ENCODE measurements at places on chromosomes 1 and 21. TPM values are rescaled to one million over a fixed set of nuclear protein-coding genes. Genes with fewer than 3 reads are reported as not detected.
A peak's percentile ranks its signal among the peaks of the same experiment; 100 is the strongest.

DNA sequence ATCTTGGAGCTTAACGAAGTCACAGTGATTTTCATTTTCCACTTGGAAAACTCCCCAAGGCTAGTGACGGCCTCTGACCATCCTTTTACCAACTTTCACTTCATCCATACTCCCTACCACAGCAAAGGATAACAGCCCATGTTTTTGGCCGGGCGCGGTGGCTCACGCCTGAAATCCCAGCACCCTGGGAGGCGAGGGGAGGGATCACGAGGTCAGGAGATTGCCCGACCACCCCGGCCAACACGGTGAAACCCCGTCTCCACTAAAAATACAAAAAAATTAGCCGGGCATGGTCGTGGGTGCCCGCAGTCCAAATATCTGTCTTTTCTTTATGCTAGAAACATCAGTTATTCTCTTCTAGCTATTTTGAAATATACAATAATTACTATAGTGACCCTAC, 7.3 kb downstream of the ASPM start:
- peaks cover 6% of the 10 kb centered on the region for H3K36me3 ChIP-seq
- H3K27ac ChIP-seq, result no peak overlapping the region
- no peaks in the 10 kb centered on the region for H3K27me3 ChIP-seq
- DNase-seq, result no peak
- no peak overlapping the region for H3K4me3 ChIP-seq

- H3K4me3 ChIP-seq, result no peak overlapping the region
- H3K4me1 ChIP-seq, result peaks cover 9% of the 10 kb centered on the region
- H3K27ac ChIP-seq, result no peak overlapping the region
These were observed 16.9 kb downstream of the SLC19A1 start for GRCh38 chr21:45525153-45525909.

GRCh38 chr21:41350436-41351155, 11.2 kb upstream of the MX2 start:
- DNase-seq, result no peak
- H3K4me3 ChIP-seq, result no peak overlapping the region
- H3K36me3 ChIP-seq, result no peaks in the 10 kb centered on the region
- no peak overlapping the region for H3K27ac ChIP-seq

- H3K36me3 ChIP-seq, result no peaks in the 10 kb centered on the region
- peak overlapping the region; percentile 50 for H3K4me3 ChIP-seq
- H3K27me3 ChIP-seq, result peaks cover 24% of the 10 kb centered on the region
- peak; percentile 78 for DNase-seq
- H3K4me1 ChIP-seq, result peaks cover 30% of the 10 kb centered on the region
- no peak overlapping the region for H3K27ac ChIP-seq
These were observed 749 bp downstream of the CITED4 start for GRCh38 chr1:40861224-40862003.

DNA sequence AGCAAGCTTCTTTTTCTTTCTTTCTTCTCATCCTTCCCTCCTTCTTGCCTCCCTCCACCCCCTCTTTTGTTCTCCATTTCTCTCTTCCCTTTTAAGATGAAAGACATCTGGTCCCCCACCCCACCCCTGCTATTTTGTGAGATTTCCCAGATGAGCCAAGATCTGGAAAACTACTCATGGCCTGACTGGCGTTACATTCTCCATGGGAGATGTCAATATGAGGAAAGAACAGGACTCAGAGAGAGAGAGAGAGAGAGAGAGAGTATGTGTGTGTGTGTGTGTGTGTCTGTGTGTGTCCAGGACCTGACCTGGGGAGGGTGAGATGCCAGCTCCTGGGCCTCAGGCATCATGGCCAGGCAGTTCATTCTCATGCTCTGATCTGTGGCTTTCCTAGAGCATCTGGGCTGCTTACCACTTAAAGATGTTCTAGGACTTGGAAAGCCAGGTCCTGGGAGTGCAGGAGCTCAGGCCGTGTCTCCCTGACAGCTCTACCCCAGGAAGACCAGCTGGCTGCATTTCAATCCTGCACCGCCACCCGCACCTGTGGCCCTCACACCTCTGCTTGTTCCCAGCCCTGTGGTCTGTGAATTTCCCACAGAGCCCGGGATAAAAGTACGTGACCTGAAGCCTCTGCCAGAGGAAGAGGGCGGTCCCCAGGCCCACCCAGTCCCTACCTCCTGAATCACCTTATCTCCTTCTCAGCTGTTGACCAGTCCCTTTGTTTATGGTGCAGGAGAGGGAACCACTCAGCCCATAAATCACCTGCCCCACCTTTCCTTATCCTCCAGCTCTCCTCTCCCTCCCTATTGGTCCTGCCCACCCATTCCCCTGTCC, 3.2 kb upstream of the BEST4 start:
- no peak overlapping the region for H3K27ac ChIP-seq
- peak; percentile 72 for DNase-seq
- H3K27me3 ChIP-seq, result no peaks in the 10 kb centered on the region
- H3K36me3 ChIP-seq, result no peaks in the 10 kb centered on the region

DNA sequence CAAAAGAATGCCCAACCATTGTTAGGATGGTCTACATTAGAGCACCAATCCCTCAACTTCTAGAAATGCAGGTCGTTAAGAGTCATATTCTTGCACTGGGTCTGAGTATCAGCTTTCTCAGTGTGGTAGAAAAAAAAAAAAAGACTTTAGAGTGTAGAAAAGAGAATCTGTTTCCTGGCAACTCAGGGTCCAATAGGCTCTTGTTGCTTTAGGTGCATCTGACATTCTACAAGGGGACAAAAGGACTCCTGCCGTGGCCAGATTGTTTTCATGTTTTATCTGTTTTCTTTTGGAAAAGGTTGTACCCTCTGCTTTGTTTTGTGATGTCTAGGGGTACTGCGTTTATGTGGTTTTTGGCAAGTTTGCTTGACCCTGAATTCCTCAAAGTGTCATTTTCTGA, 105.4 kb upstream of the KCNK2 start:
- DNase-seq, result no peak
- no peaks in the 10 kb centered on the region for H3K36me3 ChIP-seq
- H3K4me3 ChIP-seq, result no peak overlapping the region

GRCh38 chr1:63004868-63005267, 220.9 kb downstream of the ATG4C start:
- H3K4me1 ChIP-seq, result no peaks in the 10 kb centered on the region
- H3K36me3 ChIP-seq, result no peaks in the 10 kb centered on the region
- H3K27ac ChIP-seq, result no peak overlapping the region

Gene THEM5
- total RNA-seq, result not detected

Gene VWA5B1
- 0.04 TPM for total RNA-seq

Gene CRP
- not detected for total RNA-seq

Gene TCP10L
- total RNA-seq, result 1.6 TPM

Gene C1orf53
- total RNA-seq, result 1.9 TPM

Gene ILDR2
- 2.5 TPM for total RNA-seq
